A549 treated with Hydrocortisone at 1 μM for 4 hours (cell line): ENCODE measurements at places on chromosomes 11 and 22. TPM values are rescaled to one million over a fixed set of nuclear protein-coding genes. Genes with fewer than 3 reads are reported as not detected.

AMPD3 gene
- total RNA-seq, result 6.5 to 8.7 TPM (median 7.5 TPM) in 5 replicates

IL18 gene
- total RNA-seq, result 93.4 to 103 TPM (median 96.1 TPM) in 5 replicates

PNPLA3 gene
- total RNA-seq, result 0.70 to 1.0 TPM (median 0.83 TPM) in 5 replicates

CCDC34 gene
- total RNA-seq, result 23.6 to 30.0 TPM (median 26.1 TPM) in 5 replicates

RTN4RL2 gene
- 49.3 to 87.5 TPM (median 82.4 TPM) in 5 replicates for total RNA-seq

OR2AG1 gene
- total RNA-seq, result not detected in 5 replicates

SCUBE1 gene
- total RNA-seq, result 0.09 to 0.36 TPM (median 0.13 TPM) in 5 replicates

MS4A8 gene
- total RNA-seq, result not detected in 5 replicates

OR52H1 gene
- not detected in 5 replicates for total RNA-seq

PRAME gene
- 94.6 to 117 TPM (median 102 TPM) in 5 replicates for total RNA-seq

ART1 gene
- not detected in 5 replicates for total RNA-seq

MMP27 gene
- total RNA-seq, result not detected in 5 replicates

PARVG gene
- total RNA-seq, result 0.09 TPM in 1 of 5 replicates, not detected in the others

PRMT3 gene
- 26.4 to 39.1 TPM (median 32.1 TPM) in 5 replicates for total RNA-seq

MS4A4A gene
- total RNA-seq, result not detected in 5 replicates

LMO1 gene
- 1.9 to 3.6 TPM (median 2.8 TPM) in 5 replicates for total RNA-seq

THY1 gene
- 11.4 to 19.8 TPM (median 13.2 TPM) in 5 replicates for total RNA-seq

DGCR6 gene
- 1.1 to 2.1 TPM (median 1.5 TPM) in 5 replicates for total RNA-seq

NCAM1 gene
- 0.03 to 0.12 TPM in 2 of 5 replicates, not detected in the others for total RNA-seq

UPK3A gene
- not detected in 5 replicates for total RNA-seq

OTOG gene
- not detected in 5 replicates for total RNA-seq

CALCA gene
- total RNA-seq, result 0.06 to 0.15 TPM in 2 of 5 replicates, not detected in the others

OR52N2 gene
- not detected in 5 replicates for total RNA-seq

ANO5 gene
- total RNA-seq, result 1.1 to 2.2 TPM (median 1.5 TPM) in 5 replicates

TMEM86A gene
- total RNA-seq, result 0.22 to 0.45 TPM (median 0.28 TPM) in 5 replicates

C2CD3 gene
- total RNA-seq, result 15.0 to 19.4 TPM (median 16.1 TPM) in 5 replicates

GAS2 gene
- 0.35 to 1.2 TPM (median 0.93 TPM) in 5 replicates for total RNA-seq

MYEOV gene
- total RNA-seq, result 119 to 123 TPM (median 122 TPM) in 5 replicates

CELSR1 gene
- 27.0 to 29.8 TPM (median 29.1 TPM) in 5 replicates for total RNA-seq

SERPIND1 gene
- 0.07 TPM in 1 of 5 replicates, not detected in the others for total RNA-seq

POTEH gene
- total RNA-seq, result not detected in 5 replicates

PRRG4 gene
- total RNA-seq, result 1.6 to 1.8 TPM (median 1.6 TPM) in 5 replicates

CTSW gene
- total RNA-seq, result 0.06 to 0.13 TPM (median 0.09 TPM) in 3 of 5 replicates, not detected in the others

CPSF7 gene
- total RNA-seq, result 63.9 to 84.3 TPM (median 68.6 TPM) in 5 replicates

CECR2 gene
- 0.07 to 0.17 TPM (median 0.09 TPM) in 5 replicates for total RNA-seq

FERMT3 gene
- total RNA-seq, result 0.90 to 3.5 TPM (median 1.1 TPM) in 5 replicates

FREY1 gene
- 0.29 to 0.59 TPM (median 0.32 TPM) in 5 replicates for total RNA-seq

CCDC90B gene
- total RNA-seq, result 52.0 to 74.8 TPM (median 59.2 TPM) in 5 replicates

ANGPTL5 gene
- 0.06 to 0.14 TPM (median 0.11 TPM) in 4 of 5 replicates, not detected in the other for total RNA-seq

PHLDA2 gene
- 83.4 to 114 TPM (median 108 TPM) in 5 replicates for total RNA-seq

PGA5 gene
- not detected in 5 replicates for total RNA-seq

COMMD9 gene
- 33.8 to 57.1 TPM (median 54.4 TPM) in 5 replicates for total RNA-seq

CRYBB3 gene
- not detected in 5 replicates for total RNA-seq

GLYATL2 gene
- not detected in 5 replicates for total RNA-seq

HBG2 gene
- not detected in 5 replicates for total RNA-seq

P2RY6 gene
- 4.1 to 8.1 TPM (median 6.4 TPM) in 5 replicates for total RNA-seq

OR10G7 gene
- not detected in 5 replicates for total RNA-seq
